ENCODE measurements at places on chromosomes 5 and 9.

- no peak for DNase-seq
- H3K27me3 ChIP-seq, result no peaks in the 10 kb centered on the region
- H3K4me3 ChIP-seq, result no peak overlapping the region
- H3K27ac ChIP-seq, result no peak overlapping the region
These were observed 405.2 kb downstream of the SEMA5A start for GRCh38 chr5:9140711-9141110.

- DNase-seq, result no peak
- H3K4me3 ChIP-seq, result no peak overlapping the region
- H3K27me3 ChIP-seq, result peaks cover 15% of the 10 kb centered on the region
- peaks cover 5% of the 10 kb centered on the region for H3K4me1 ChIP-seq
- no peak overlapping the region for H3K27ac ChIP-seq
These were observed 141.6 kb upstream of the IL12B start for GRCh38 chr5:159471904-159472303.

- no peak for DNase-seq
- H3K27ac ChIP-seq, result no peak overlapping the region
- H3K36me3 ChIP-seq, result no peaks in the 10 kb centered on the region
- peaks cover 9% of the 10 kb centered on the region for H3K27me3 ChIP-seq
These were observed 72.2 kb downstream of the ANKRD55 start for GRCh38 chr5:56160723-56161438.

DNA sequence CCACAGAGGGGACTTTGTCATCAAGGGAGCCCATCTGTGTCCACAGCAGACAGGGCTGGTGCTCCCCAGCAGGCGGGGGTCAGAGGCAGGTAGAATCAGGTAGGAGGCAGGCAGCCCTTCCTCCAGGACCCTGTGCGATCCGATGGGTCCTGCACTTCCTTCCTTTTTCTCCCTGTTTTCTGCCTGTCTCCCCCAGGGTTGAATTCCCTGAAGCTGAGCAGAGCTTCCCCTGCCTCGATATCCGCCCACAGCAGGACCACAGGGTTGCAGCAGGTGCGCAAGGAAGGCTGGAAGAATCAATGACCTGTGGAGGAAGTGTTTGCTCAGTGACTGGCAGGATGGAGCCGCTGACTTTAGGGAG lies 69.2 kb downstream of the MRPL36 start:
- no peak overlapping the region for H3K27ac ChIP-seq
- H3K4me3 ChIP-seq, result no peak overlapping the region
- peaks cover 41% of the 10 kb centered on the region for H3K27me3 ChIP-seq
- no peak for DNase-seq
- peaks cover 4% of the 10 kb centered on the region for H3K4me1 ChIP-seq

GRCh38 chr5:1443991-1444360 lies 1.3 kb downstream of the SLC6A3 start:
- H3K4me3 ChIP-seq, result peak overlapping the region; percentile 48
- peaks cover 11% of the 10 kb centered on the region for H3K4me1 ChIP-seq
- H3K36me3 ChIP-seq, result peaks cover 3% of the 10 kb centered on the region
- no peak for DNase-seq

GRCh38 chr5:71828291-71829040 lies 109.4 kb downstream of the CARTPT start:
- H3K36me3 ChIP-seq, result peaks cover 7% of the 10 kb centered on the region
- H3K27me3 ChIP-seq, result peaks cover 6% of the 10 kb centered on the region
- H3K27ac ChIP-seq, result no peak overlapping the region
- no peaks in the 10 kb centered on the region for H3K4me1 ChIP-seq

- H3K4me3 ChIP-seq, result no peak overlapping the region
- no peaks in the 10 kb centered on the region for H3K36me3 ChIP-seq
- no peaks in the 10 kb centered on the region for H3K27me3 ChIP-seq
- H3K4me1 ChIP-seq, result peaks cover 5% of the 10 kb centered on the region
- H3K27ac ChIP-seq, result no peak overlapping the region
These were observed 24.5 kb downstream of the C9orf152 start for GRCh38 chr9:110183208-110184145.

GRCh38 chr5:154722936-154723335 lies 32.2 kb upstream of the LARP1 start:
- H3K27ac ChIP-seq, result no peak overlapping the region
- H3K27me3 ChIP-seq, result no peaks in the 10 kb centered on the region
- H3K36me3 ChIP-seq, result no peaks in the 10 kb centered on the region
- no peaks in the 10 kb centered on the region for H3K4me1 ChIP-seq
- no peak overlapping the region for H3K4me3 ChIP-seq

Measured in stimulated activated naive B cell treated with anti-CD40 and anti-IgM and Interleukin-4, amounts not matched to agents 10 μg/mL and 1 μg/mL and 100 μg/mL, for 72 hours (primary cell).